ENCODE measurements at places on chromosomes 4 and X. TPM values are rescaled to one million over a fixed set of nuclear protein-coding genes. Genes with fewer than 3 reads are reported as not detected.

- no peak for DNase-seq
These were observed 902.1 kb upstream of the LCORL start for GRCh38 chr4:18923496-18924161.

HMX1 gene
- polyA plus RNA-seq: 0.14 TPM

DNA sequence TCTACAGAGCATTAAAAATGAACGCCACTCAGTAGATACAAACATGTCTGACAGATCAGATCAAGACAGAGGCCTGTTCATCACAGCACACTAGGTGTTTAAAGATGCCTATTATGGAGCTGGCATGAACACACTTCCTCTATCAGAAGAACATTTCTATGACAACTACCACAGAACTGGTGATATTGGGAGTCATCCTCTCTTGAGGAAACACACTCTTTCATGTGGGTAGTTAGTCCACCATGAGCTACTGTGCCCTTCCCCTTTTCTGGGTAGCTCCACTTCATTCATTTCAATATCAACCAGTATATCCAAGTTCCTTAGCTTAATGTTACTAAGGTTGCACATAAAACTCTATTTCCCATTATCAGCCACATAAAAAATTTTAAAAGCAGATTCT is 46.7 kb downstream of the MAOB start:
- DNase-seq: no peak

DNA sequence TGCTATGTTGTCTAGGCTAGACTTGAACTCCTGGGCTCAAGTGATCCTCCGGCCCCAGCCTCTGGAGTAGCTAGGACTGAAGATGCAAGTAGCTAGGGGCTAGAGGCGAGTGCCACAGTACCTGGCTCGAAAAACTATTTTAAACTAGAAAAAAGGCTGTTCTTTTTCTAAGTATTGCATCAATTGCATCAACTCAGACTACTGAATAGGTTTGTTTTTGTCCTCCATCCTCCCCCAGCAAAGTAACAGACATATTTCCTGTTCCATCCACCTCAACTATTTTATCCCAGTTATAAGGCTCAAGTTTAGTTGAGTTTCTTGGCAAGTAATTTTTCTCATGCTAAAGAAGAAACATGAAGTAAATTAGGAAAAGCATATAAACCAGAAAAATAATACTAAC is 4.1 kb downstream of the SH3RF1 start:
- DNase-seq: no peak

GRCh38 chr4:148151806-148152205 is 290.4 kb downstream of the NR3C2 start:
- DNase-seq: no peak

CFI gene
- 6.5 TPM for polyA plus RNA-seq

- no peak for DNase-seq
These were observed 757.8 kb upstream of the HS3ST1 start for GRCh38 chr4:12186526-12186925.

DNA sequence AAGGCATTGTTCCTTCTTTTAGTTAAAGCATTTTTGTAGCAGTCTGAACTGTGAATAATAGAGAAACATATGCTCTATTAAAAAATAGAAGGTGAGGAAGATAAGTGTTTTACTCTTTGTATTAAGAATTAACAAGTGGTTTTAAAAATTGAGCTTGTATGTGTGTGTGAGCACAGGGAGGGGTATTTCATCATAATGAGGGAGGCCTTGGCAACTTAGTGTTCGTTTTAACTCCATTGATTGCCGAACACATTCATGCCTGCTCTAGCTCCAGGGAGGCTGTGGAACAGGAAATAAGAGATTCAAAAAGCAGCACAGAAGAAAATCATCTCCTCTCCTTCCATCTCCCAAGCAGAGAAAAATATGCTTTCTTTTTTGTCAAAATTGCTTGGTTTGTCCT is 14.8 kb downstream of the SHROOM3 start:
- no peak for DNase-seq

CITED1 gene
- polyA plus RNA-seq: 14.7 TPM

CT45A3 gene
- not detected for polyA plus RNA-seq

GRCh38 chr4:100935090-100935489 is 412.2 kb downstream of the PPP3CA start:
- DNase-seq: no peak

DNA sequence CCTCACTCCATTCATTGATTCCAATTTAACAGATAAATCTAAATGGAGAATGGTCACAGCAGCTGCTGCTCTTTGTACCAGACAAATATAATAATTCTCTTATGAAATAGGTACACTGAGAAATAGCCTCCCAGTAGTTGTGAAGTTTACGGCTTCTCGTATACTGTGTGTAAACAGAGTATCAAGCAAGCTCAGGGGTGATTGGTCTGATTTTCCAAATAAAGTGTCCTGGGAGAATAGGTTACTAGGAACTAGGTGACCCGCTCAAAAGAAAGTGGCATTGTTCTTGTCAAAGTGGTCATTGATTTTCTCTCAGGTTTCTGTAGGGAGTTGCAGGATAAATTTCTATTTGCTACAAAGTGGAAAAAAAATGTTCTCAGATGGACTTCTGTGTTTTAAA is 838.2 kb downstream of the RAPGEF2 start:
- DNase-seq: no peak

DNA sequence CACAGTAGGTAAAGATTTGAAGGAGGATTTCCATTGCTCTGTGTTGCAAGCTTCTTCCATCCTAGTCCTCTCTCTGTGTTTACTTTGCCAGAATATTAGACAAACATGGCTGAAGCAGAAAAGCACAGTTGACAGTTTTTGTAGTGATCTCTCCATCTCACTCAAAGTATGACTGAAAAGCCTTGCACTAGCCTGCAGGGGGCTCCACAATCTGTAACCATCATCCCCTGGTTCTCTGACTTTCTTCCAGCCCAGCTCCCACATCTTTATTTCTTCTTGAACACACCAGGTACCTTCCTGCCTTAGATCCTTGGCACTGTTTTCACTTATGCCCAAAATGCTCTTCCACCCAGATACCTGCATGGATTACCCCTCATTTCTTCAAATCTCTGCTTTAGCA is 34.1 kb upstream of the HHIP start:
- DNase-seq: no peak

DNA sequence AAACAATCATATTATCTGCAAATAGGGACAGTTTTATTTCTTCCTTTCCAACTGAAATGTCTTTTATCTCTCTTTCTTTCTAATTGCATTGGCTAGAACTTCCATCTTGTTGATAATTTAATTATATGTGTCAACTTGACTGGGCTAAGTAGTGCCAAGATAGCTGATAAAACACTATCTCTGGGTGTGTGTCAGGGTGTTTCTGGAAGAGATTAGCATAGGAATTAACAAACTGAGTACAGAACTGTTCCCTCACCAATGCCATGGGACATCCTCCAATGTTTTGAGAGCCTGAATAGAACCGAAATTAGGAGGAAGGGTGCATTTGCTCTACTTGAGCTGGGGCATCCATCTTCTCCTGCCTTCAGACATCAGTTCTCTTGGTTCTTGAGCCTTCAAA is 1027.2 kb downstream of the FAT4 start:
- DNase-seq: no peak

PAGE5 gene
- polyA plus RNA-seq: not detected

TMEM154 gene
- polyA plus RNA-seq: 0.68 TPM

GRCh38 chr4:159269116-159269515 is 166.2 kb downstream of the RAPGEF2 start:
- DNase-seq: no peak

Measured in forelimb muscle (tissue), 1 donor.